ENCODE measurements at places on chromosomes 3 and 15.

GRCh38 chr3:192079098-192079497 is 618.1 kb downstream of the PYDC2 start:
- DNase-seq = no peak

GRCh38 chr3:4271834-4272233 is 31.3 kb upstream of the SETMAR start:
- DNase-seq = no peak

- no peak for DNase-seq
These were observed 991.2 kb downstream of the TUSC7 start for GRCh38 chr3:117700573-117701360.

DNA sequence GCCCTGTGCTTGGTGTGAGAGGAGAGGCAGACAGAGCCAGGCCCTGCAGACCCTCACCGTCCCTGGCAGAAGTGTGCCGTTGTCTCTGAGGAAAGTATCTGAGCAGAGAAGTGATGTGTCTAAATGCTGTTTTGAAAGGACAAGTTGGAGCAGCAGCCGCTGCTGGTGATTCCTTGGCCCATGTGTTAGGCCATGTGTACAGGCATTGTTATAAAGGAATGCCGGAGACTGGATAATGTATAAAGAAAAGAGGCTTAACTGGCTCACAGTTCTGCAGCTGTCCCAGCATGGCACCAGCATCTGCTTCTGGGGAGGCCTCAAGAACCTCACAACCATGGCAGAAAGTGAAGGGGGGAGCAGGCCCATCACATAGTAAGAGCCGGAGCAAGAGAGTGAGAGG is 334.6 kb upstream of the ATP10A start:
- no peak for DNase-seq

GRCh38 chr3:48069339-48069738 is 53.1 kb upstream of the MAP4 start:
- no peak for DNase-seq

DNA sequence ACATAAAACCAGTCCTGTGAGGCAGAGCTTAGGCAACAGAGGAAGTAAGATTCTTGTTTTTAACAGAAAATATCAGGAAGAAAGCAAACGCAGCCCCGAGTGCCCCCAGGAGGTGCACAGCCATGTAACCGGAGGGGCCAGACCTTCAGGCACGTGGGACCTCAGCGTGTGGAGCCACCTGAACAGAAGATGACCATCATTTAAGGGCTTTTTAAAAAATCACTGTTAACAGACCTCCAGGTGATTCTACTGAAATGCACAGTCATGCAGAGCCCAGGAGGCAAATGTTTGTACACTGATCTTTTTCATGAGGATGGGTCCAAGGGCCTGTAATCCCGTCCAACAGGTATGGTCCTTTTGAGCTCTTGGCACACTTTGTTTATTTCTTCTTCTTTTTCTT is 38.8 kb downstream of the SPG21 start:
- DNase-seq = no peak

DNA sequence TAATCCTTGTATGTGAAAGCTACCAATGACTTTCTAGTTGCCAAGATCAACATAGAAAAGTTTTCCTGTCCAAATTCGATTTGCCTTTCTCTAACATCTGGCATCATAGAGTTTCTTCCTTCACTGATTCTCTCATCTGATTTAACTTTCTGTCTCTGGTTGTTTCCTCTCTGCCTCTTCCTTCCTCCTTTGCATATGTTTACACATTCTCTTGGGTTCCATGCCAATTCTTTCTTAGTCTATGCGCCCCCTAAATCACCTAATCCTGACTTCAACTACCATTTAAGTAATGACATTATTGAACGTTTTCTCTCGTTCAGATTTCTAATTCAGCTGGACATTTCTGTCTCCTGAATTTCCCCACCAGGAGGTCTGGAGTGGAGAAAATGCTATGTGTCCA is 561.9 kb upstream of the TGFBR2 start:
- DNase-seq = no peak

GRCh38 chr3:130950641-130951040 is 56.8 kb downstream of the ATP2C1 start:
- no peak for DNase-seq

DNA sequence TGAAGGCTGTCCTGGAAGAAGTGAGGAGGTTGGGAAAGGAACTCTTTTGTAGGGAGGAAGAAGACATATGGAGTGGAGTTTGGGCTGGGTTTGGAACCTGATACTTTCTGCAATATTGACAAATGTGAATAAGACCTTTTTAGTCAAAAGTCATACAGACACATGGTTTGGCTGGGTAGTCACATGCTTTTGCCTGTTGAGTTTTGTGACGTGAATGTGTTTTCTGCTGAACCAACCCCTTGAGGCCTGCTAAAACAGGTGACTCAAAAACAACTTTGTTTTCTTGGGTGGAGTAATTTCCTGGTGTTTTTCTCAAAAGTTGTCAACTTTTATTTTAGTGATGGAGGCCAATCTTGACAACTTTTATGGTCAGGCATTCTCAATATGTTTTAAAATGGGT is 39.4 kb upstream of the CCR4 start:
- DNase-seq = no peak

DNA sequence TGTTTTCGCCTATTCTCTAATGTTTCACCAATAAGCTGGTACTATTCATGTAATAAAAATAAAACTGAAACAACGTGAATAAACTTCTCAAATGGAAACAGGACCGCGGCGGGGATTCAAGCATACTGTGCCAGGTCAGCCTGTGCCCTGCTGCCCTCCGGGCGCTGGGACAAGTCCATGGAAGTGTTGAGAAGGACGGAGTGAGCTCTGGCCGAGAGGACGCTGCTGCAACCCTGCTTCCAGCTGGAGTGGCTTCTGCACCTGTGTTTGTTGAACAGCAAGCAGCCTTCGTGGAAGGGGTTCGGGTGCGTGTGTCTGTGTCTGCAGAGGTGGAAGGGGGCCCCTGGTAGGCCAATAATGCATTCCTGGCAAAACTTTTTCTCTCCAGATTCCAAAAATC is 50.0 kb upstream of the PCSK6 start:
- DNase-seq = no peak

DNA sequence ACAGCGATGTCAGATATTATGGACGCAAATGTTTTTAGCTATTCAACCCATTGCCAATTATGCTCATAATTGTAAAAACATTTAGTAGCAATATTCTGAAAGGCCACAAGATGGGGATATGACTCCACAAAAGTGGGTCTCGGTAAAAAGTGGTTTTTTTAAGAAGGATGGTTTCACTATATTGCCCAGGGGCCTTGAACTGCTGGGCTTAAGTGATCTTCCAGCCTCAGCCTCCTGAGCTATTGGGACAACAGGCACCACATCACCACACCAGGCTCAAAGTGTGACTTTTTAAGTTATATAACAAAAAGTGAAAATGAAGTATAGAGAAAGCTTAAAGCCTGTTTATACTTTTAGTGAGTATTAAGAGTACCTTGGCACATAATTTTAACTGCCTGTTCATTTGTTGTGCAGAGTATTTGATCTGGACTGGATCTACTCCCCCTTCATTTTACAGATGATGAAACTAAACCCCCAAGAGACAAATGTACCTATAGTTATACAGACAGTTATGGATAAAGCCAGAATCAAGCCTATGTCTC is 9.4 kb downstream of the NAA50 start:
- DNase-seq = no peak

DNA sequence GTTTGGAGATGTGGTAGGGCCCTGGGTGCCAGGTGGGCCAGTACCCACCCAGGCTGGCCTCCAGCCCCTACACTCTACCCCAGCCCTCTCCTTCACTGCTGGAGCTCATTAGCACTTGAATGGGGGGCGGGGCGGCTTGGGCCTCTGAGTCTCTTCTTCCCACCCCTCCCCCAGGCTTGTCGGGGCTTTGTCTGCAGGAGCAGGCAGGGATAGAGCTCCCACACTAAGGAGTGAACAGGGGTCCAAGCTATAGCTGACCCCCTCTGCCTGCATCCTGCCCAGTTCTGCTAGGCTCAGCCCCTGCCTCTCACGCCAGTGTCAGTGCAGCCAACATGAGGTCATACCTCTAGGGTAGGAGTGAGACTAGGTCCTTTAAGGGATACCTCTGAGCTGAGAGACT is 5.2 kb downstream of the GNAI2 start:
- no peak for DNase-seq

DNA sequence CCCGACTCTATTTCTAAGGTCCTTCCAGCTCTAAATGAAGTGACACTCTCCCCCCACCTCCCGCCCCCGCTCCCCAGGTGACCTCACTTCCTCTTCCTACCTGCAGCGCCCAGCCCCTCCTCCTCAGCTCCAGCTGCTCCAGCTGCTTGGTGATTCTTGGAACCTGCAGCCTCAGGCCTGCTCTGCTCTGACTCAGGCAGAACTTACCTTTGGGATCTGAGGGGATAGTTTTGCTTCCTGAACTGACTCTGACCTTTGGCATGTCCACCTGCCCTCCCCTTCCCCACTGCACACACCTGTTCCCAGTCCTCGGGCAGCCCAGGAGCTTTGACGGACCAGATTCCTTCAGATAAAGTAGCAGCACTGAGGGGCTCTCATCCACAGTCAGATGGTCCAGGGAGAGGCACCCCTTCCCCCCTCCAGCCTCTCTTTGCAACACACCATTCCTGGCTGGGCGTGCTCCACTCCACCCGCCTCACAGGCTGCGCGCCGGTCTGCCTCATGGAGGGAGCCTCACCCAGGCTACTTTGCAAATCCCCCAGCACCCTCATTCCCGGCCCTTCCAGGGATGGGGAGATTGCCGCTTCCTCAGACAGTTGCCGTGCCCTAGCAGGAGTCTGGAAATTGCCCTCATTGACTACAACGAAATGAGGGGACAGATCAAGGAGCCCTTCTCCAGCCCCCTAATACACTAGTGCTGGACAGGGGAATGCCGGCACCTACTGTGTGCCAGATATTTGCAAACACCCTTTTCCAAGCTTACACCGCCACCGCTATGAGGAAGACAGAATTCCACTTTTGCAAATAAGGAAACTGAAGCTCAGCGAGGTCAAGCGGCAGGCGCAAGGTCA is 692 bp upstream of the C15orf39 start:
- DNase-seq = peak; percentile 29

- DNase-seq = no peak
These were observed 21.4 kb downstream of the RAD54L2 start for GRCh38 chr3:51559961-51560360.

DNA sequence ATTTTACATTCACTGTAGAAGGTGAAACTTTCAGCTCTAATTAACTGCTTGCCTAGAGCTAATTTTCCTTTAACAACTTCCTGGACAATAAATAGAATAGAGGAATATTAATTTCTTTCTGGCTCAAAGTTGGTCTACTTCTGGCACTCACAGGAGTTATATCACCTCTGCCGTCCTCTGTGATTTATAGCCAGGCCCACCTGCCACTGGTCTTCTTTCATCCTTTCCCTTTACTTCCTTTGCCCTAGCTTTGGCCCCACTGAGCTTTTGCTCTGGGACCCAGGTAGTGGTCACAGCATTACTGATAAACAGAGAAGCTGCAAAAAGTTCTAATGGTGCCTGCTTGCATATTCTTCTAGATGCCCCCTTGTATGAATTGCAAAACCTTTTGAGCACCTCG is 49.3 kb upstream of the ABHD10 start:
- DNase-seq = no peak

DNA sequence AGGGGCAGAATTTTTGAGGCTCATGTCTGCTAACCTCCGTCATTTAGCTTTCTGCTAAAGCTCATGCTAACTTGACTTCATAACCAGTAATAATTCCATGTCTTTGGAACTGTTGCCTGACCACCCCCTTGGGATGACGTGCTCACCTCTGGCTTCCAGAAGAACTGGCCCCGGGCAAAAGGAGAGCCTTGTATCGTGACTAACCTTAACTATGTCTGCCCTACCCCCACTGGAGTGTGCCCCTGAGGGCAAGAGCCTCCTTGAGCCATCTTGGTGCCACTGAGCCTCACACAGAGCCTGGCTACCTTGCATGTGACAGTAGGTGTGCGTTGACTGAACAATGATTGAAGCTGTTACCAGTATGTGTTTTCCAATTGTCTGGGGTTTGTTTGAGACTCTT is 4.7 kb downstream of the LRRK1 start:
- DNase-seq = no peak

GRCh38 chr3:45957586-45957985 is 14.3 kb downstream of the CXCR6 start:
- DNase-seq = no peak

GRCh38 chr3:16059081-16059537 is 115.4 kb upstream of the GALNT15 start:
- DNase-seq = no peak

DNA sequence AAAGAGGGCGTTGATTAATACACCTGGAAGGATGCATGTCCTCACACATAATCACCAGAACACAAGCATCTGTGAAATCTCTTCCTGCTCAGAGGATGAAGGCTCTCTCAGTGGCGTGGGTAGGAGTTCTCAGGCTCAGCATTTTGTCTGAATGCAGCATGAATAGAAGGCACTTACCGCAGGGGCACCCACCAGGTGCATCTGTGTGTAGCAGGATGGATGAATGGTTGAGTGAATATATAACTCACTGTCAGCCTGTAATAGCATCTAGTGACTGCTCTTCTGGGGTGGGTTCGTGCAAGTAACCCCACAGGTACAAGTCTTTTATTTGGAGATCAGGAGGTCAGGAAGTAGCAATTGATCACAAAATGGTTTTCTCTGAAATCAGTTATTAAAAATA is 143.0 kb downstream of the SQOR start:
- DNase-seq = no peak

GRCh38 chr15:100737214-100737613 is 134.8 kb downstream of the ASB7 start:
- DNase-seq = no peak

DNA sequence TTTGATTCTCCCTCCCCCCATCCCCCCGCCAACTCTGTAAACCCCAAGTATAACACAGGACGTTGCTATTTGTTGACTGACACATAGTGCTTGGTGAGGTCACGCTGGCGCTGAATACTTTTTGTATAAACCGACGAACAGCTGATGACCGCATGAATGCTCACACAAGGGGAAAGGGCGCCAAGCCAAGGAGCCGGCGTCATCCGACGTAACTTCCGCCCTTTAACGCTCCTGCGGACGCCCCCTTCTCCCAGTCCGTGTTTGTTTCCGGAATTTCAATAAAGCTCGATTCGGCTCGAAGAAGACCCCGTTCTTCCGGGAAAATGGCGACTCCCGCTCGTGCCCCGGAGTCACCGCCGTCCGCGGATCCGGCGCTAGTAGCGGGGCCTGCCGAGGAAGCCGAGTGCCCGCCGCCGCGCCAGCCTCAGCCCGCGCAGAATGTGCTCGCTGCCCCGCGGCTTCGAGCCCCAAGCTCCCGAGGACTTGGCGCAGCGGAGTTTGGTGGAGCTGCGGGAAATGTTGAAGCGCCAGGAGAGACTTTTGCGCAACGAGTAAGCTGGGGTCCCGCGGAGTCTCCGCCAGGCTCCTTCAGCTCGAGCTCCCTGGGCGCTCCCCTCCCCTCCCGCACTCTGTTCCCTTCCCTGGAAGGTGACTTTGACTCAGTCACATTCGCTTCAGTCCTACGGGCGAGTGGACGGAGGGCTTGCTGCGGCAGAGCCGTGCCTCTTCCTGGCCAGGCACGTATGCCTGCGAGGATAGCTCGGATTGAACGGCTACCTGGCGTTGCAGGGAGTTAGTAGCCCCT is at the start of gene POLR2M:
POLR2M (plus strand) TSS at position 310 of the 805 bp plus-strand sequence; CDS start at position 439, 129 bp downstream.
- DNase-seq = peak; percentile 84

DNA sequence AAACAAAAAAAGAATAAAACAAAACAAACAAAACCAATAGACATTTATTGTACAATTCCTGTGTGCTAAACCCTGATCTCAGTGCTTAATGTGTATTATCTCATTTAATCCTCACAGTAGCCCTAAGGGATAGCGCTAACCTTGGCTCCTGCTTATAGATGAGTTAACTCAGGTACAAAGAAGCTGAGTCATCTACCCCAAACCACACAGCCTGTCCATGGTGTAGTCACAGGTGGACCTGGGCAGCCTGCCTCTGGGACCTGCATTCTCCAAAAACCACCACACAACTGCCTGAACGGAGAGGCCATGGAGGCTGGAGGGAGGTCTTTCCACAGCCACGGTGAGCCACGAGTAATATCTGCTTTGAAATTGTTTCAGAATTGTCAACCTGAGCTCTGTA is 5.5 kb upstream of the CLN6 start:
- DNase-seq = no peak

All from stimulated activated CD4-positive, alpha-beta T cell treated with anti-CD3 and anti-CD28 coated beads, Interleukin-12 subunit alpha, Interleukin-12 subunit beta, amount 100 ng/mL, for 48 hours (primary cell).